ENCODE measurements at places on chromosomes 16 and 17.

DNA sequence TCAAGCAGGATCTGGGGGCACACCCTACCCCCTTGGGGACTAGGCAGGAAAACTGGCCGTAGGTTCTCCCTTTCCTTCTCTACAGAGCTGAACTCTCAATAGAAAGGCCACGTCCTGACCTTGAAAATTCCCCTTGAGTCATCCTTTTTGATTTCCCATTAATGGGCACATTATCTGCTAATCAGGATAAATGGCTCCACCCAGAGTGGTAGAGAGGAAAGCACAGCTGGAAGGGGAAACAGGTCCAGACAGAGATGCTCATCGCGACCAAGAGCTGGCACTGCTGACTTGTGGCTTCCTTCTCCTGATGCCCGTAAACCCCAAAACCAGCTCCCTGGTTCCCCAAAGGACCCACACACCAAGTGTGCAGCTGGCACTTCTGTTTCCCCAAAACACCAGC, 206.5 kb upstream of the CDH5 start:
- no peak for DNase-seq

GRCh38 chr16:47978491-47979163, 177.2 kb downstream of the ABCC12 start:
- DNase-seq, result no peak

DNA sequence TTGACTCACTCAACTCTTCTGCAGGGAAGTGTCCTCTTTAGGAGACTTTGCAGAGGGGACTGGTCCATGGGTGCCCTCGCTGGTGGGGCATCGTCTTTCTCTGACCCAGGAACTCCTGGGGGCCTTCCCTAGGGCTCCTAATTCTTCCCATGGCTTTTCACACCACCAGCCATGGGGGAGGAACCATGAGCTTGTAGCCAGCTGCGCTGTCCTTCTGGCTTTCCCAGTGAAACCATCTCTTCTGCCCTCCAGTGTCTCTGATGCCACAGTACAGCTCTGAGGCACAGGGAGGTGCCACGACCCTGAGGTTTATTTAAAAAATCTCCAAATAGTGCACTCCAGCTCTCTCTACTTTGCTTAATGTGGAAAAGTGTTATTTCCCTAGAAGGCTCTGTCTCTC, 78.6 kb downstream of the SDR42E1 start:
- DNase-seq, result no peak

DNA sequence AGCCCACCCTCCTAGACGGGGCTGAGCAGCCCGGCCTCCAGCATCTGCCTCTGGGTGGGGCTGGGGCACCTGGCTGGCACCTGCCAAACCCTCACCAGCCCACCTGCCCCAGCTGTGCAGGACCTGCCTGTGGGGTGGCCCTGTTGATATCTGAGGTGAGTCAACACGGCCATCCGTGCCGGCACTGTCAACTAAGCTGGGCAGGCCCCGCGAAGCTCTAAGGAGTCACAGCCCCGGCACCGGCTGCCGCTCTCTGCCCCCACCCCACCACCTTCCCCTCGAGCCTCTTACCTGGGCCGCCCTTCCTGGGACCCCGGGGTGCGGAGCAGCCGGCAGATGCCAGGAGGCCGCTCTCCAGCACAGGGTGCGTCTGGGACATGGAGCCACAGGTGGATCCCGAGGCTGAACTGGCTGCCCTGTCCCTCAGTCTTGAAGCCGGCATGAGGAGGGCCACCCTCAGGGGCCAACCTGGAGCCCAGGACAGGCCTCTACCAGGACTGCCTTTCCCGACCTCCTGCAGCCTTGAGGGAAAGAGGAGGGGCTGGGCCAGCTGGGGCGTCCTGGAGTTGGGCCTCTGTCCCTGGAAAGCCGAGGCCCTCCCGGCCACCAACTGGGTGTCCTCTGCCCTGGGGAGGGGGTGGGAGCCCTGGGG, 515 bp downstream of the CBFA2T3 start:
- no peak for DNase-seq

GRCh38 chr17:77375108-77375916, 234.5 kb downstream of the SEC14L1 start:
- DNase-seq, result no peak

DNA sequence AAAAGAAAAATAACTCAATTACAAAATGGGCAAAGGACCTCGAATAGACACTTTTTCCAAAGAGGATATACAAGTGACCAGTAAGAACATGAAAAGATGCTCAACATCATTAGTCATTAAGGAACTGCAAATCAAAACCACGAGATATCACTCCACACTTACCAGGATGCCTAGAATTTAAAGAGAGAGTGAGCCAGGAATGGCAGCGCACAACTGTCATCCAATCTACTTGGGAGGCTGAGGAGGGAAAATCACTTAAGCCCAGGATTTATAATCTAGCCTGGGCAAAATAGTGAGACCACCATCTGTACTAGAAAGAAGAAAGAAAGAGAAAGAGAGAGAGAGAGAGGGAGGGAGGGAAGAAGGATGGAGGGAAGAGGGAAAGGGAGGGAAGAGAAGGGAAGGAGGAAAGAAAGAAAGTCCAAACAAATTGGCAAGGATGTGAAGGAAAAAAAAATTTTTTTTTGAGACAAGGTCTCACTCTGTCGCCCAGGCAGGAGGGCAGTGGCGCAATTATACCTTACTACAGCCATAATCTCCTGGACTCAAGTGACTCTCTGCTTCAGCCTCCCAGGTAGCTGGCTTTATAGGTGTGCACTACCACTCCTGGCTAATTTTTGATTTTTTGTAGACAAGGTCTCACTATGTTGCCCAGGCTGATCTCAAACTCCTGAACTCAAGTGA, 22.6 kb downstream of the TBX2 start:
- DNase-seq, result no peak

DNA sequence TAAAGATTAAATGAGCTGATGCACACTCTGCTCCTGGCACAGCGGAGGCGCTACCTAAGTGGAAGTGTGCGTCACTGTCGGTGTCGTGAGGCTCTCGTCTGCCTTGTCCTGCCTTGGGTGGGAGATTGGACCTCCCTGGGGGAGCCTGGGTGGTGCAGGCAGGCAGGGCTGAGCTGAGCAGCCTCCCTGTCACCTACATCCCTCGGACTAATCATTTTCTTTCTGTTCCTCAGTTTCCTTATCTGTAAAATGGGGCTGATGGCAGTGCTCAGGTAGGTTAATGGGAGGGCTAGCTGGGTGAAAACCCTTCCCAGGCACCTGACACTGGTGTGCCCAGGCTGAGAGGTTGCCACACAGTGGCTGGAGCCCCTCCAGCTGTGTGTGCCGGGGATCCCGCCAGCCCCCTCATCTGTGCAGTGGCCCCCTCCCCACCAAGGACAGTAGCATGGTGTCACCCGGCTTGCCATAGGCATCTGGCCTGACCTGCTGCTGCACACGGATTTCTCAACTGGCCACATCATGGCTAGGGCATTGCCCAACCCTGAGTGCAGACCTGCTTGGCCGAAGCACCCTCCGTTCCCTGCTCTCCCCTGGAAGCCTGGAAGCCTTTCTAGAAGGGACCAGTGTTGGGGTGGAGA, 4.3 kb downstream of the ADCY7 start:
- no peak for DNase-seq

DNA sequence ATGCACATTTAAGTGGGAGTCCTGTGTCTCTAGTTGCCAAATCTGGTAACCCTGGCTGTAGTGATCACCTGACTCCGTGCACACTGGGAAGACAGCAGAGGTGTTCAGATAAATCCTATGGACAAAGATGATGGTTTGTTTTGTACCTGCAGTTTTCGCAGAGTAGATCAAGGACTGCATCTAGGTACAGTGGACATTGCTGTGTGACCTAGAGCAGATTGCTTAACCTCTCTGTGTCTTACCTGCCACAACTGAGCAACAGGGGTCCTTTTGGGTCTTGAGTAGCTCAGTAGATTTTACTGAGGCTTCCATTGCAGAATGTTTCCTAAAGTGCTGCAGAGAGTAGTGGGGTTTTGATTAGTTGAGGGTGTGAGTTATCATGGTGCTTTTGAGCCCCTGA, 160.8 kb downstream of the SHISA9 start:
- no peak for DNase-seq

DNA sequence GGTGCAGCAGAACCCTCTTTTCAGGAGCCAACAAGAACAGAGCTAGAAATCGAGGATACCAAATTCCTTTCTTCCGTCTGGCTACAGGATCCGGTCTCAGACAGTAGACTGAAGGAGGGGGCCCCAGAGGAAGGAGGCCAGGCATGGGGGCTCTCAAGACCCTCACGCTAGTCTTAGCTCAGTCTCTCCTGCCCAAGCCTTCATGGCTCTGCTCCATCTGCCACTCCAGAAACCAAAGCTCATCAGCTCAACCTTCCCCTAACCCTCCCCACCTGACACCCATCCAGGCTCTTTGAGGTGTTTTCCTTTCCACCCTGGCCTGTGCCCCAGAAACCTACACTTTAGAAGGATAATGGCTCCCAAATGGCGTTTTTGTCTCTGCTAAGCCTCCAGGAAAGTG, 6.2 kb upstream of the TMEM92 start:
- no peak for DNase-seq

GRCh38 chr17:65066901-65067300, 10.4 kb upstream of the GNA13 start:
- DNase-seq, result no peak

DNA sequence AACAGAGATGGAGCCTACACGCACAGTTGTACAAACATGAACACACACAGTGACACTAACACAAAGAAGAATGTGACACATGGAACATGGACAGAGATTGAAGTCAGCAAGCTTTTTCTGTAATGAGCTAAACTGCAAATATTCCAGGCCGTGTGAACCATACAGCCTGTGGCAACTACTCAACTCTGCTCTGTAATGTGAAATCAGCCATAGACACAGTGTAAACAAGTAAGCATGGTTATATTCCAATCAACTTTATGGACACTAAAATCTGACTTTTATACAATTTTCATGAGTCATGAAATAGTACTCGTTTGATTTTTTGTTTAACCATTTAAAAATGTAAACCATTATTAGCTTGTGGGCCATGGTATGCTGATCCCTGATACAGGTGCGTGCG, 120.2 kb downstream of the SMG6 start:
- DNase-seq, result no peak

DNA sequence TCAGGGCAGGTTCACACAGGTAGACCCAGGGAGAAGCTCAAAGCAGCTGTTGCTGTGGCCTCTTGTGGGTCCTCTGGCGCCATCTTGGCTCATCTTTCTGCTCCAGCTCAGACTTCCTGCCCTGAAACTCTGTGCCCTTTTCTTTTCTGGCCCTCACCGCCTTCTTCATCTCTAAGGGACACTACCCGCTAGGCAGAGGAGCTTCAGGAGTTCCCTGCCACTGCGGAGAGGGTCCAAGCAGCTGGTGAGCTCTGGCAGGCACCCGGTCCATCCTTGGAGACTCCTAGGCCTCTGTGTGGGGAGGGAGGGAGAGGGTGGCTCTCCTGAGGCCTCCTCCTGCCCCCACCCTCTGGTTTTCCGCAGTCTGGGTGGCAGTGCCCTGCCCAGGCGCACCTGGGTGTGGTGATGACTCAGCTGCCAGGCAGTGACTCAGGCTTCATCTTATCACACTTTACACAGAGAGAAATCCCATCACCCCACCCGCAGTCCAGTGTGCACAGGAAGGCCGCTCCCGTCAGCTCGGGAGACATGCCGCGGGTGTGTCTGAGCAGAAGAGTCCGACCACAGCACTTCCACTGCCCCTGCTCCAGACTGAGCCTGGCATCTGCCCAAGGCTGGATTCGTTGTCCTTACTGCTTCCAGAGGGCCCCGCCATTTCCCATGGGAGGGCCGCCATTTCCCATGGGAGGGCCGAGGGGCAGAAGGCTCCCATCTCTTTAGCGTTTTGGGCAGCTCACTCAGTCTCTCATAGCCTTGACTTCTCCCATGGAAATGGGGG, 7.3 kb downstream of the NT5C start:
- DNase-seq, result peak; percentile 53

- no peak for DNase-seq
Observed at GRCh38 chr17:77036841-77037381, 103.9 kb upstream of the SEC14L1 start.

DNA sequence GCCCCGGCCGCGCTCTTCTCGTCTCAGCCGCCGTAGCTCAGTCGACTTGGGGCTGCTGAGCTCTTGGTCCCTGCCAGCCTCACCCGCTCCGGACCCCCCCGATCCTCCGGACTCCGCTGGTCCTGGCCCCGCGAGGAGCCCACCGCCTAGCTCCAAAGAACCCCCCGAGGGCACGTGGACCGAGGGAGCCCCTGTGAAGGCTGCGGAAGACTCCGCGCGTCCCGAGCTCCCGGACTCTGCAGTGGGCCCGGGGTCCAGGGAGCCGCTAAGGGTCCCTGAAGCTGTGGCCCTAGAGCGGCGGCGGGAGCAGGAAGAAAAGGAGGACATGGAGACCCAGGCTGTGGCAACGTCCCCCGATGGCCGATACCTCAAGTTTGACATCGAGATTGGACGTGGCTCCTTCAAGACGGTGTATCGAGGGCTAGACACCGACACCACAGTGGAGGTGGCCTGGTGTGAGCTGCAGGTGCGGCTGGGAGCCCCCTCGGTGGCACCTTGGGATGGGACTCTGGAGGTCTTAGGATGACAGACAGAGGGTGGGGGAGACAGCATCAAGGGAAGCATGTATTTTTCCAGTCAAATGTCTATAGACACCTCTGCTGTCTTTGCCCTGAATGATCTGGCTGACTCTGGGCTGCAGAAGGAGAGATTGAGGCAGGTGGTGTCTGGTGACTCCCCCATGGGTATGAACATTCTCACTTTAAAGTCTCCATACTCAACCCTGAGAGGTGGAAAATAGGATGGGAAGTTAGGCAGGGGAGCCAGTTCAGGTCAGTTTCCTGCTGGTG, 635 bp downstream of the WNK4 start:
- DNase-seq, result no peak

GRCh38 chr17:68605914-68606313, 4.7 kb upstream of the FAM20A start:
- DNase-seq, result no peak

DNA sequence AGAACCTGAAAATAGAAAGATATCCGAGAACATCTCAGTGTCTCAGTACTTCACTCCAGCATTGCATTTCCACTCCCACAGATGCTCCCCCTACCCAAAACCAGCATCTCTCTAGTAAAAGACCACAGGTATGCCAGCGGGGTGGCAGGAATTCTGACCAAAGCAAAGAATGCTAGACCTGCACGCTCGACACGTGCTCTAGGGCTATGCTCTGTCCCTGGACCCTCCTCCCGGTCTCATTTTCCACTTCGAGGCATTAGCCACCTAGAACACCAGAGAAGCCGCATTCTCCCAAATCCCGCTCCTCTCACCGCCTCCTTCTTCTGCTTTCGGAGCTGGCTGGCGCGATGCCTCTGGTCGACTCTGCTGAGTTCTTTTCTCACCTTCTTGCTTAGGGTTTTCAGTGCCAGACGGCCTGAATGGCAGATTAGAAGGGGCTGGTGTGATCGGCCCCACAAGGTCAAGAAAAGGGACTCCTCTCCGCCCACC, 487 bp downstream of the TSR1 start:
- DNase-seq, result no peak

- no peak for DNase-seq
Observed at GRCh38 chr16:898761-899682, 71.8 kb downstream of the LMF1 start.

- DNase-seq, result no peak
Observed at GRCh38 chr17:64120159-64120810, 9.7 kb downstream of the ERN1 start.

DNA sequence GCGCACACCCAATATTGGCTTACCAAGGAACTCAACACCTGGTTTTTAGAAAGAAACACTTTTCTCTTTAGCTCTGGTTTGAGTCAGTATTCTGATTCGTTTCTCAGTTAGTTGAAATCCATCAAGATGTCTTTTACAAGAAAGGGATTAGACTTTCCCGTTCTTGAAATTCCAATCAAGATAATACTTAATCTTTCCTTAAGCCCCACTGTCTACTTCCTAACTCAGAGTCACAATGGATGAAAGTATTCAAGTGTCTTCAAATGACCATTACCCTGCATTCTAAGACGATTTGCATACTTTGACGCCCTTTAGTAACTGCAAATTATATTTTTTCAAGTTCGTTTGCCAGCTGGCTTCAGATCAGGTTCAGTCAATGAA, 189.8 kb downstream of the USP22 start:
- DNase-seq, result no peak
